ENCODE measurements at places on chromosomes 4 and X. TPM values are rescaled to one million over a fixed set of nuclear protein-coding genes. Genes with fewer than 3 reads are reported as not detected.

- DNase-seq: no peak
Measured at GRCh38 chr4:5921101-5921980, 28.5 kb upstream of the CRMP1 start.

PNCK gene
- 1.1 TPM for polyA plus RNA-seq

DNA sequence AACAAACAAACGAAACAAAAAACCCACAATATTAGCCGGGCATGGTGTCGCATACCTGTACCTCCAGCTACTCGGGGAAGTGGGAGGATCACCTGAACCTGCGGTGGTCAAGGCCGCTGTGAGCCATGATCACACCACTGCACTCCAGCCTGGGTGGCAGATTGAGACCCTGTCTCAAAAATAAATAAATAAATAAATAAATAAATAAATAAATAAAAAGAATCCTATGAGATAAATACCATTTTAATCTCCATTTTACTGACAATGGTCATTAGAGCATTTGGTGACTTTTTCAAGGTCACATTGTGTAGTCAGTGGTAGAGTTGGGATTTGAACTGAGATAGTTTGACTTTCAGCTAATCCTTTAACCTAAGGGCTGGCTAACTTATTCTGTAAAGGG, 11.4 kb downstream of the TRPC5 start:
- no peak for DNase-seq

DNA sequence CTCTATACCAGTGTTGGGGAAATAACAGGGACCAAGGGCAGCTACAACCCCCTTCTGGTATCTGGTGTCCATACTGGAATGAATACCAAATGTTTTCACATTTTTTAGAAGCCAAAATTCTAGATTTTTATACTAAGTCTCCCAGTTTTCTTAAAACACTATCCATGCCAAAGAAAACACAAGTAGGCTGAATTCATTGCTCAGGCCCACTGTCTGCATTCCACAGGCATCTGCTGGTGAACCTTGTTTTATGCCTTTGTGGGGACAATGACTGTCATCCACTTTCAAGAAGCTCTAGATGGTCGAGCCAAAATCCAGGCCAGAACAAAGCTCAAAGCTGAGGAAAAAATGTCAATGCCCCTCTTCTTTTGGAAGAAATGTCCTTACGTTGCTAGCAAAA, 213.4 kb upstream of the RASGEF1B start:
- no peak for DNase-seq

- no peak for DNase-seq
Measured at GRCh38 chr4:84232309-84233095, 266.6 kb downstream of the NKX6-1 start.

DNA sequence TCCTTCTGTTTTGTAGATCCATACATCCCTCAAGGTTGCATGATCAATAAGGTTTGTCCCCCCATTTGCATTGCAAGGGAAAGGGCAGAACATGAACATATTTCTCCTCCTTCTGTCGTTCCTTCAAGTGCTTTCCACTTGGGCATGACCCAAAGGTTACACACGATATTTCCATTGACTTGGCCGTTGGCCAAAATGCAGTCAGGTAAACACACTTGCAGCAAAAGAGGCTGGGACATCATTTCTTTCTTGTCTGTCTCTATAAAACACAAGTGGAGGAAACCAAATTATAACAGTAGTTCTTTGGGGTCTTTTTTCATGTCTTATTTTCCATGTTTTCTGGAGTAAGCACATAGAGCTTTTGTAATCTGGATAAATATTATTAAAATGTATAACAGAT, 156.1 kb downstream of the FRAS1 start:
- DNase-seq: no peak

PLAC1 gene
- 0.12 TPM for polyA plus RNA-seq

Measured in ovary (tissue), 10 donors.